ENCODE measurements at places on chromosomes 11 and 22.

DNA sequence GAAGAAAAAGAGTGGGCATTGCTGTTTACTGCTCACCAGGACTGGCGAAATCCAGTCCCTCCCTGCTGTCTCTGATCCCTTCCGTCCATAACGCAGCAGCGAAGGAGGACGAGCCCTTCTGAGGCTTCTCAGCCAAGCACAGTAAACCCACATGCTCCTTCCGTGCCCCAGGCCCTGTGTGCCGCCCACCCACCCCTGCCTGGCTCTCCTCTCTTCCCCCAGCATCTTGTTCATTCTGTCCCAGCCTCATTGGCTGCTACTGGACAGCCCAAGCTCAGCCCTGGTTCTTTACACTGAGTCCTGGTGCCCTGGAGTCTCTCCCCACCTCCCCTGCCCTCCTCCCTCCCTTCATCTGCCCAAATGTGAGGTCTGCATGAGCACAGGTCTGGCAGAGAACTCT is 559.7 kb downstream of the BRD1 start:
- DNase-seq, result no peak

- DNase-seq, result no peak
Measured at GRCh38 chr11:121892131-121892681, 223.8 kb downstream of the BLID start.

DNA sequence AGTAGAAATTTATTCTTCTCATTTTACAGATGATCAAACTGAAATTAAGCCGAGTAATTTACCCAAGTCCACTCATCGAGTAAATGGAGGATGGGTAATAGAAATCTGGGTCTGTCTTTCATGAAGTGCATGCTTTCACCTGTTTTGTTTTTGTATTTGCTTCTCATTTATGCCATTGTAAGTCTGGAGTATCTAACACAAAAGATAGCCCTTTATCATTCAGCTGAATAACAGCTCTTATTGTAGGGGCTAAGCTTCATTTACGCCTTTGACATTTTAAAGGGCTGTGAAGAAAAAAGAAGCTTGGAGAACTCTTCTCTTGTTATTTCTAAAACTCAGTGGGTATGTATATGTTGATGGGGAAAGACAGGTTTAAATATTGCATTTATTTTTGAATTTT is 1196.2 kb upstream of the TENM4 start:
- no peak for DNase-seq

GRCh38 chr11:79413268-79413667 is 27.6 kb downstream of the TENM4 start:
- no peak for DNase-seq

DNA sequence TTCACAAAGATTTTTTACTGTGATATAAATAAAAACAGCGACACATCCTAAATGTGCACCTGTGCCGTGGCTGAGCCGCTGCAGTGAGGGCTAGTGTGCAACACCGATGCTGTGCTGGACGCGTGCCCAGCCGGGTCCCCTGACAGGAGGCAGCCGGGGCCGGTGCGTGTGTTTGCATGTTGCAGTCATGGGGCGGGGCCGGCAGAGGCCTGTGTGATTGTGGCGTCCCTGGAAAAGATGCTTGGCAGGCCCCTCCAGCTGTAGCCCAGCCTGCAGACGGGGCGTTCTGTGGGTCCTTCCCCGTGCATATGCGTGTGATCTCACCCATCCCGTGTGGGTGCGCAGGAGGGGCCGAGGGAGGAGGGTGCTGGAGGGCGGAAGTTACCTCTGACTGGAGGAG is 30.6 kb downstream of the MUC6 start:
- no peak for DNase-seq

DNA sequence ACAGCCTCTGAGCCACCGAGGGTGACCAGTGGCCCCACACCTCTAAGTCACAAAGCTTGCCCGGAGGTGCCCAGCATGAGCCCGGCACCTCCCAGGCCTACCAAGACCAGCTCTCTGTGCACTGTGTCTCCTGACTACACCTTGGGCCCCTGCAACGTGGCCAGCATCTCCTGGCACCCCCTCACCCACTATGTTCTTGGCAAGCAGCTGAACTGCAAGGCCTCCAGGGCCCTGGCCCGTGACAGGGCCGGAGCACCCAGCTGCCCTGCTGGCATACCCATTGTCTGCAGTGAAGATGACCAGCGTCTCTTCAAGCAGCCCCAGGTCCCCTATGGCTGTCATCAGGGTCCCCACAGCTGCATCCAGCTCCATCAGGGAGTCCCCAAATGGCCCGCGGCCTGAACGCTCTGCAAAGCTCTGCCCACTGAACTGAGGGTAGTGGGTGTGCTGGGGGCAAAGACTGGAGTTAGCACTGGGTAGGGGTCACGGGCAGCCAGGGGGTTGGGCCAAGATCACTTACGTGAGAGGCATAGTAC is 1.6 kb downstream of the ARSA start:
- DNase-seq, result no peak

DNA sequence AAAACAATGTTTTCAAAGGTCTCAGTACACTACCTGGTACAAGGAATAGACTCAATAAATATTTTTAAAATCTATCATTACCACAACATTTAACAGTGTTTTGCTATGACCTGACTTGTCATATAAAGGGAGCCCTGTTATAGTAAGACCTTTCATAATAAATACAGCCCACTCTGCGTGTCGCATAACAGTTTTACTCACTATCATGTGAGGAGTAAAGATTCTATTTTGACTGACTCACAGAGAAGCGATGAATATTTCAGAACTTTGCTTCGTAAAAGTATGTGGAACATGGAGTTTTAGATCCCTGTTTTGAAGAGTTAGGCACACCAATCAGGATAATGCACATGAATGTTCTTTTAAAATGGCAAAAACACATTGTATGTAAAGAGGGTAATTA is 531.2 kb downstream of the KCNA4 start:
- DNase-seq, result no peak

GRCh38 chr11:2899080-2899783 is 13.7 kb upstream of the CDKN1C start:
- DNase-seq, result no peak

GRCh38 chr11:122339436-122340060 is 223.5 kb upstream of the BLID start:
- DNase-seq, result no peak

- DNase-seq, result peak; percentile 81
Measured at GRCh38 chr22:40176921-40177737, 596 bp upstream of the TNRC6B start.

DNA sequence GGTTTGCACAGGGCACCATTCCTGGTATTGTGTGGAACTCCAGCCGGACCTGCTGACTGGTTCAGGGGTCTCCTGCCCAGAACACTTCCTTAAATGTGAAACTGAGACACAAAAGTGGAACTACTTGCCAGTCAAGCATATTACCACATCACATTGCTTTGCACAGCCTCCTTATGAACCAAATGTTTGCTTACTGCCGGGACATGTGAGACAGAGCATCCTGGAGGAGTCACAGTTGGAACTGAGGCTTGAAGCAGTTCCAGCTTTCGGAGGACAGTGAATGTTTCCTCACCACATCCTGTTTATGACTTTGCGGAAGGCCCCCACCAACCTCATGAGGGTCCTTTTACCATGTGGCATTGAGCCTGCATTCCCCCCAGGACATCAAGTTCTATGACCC is 105.8 kb upstream of the ARHGAP42 start:
- DNase-seq, result no peak

- no peak for DNase-seq
Measured at GRCh38 chr22:19974268-19974861, 32.7 kb upstream of the TXNRD2 start.

GRCh38 chr11:75939992-75940391 is 125.0 kb downstream of the UVRAG start:
- DNase-seq, result no peak

- DNase-seq, result no peak
Measured at GRCh38 chr11:47233989-47234668, 14.5 kb downstream of the ACP2 start.

DNA sequence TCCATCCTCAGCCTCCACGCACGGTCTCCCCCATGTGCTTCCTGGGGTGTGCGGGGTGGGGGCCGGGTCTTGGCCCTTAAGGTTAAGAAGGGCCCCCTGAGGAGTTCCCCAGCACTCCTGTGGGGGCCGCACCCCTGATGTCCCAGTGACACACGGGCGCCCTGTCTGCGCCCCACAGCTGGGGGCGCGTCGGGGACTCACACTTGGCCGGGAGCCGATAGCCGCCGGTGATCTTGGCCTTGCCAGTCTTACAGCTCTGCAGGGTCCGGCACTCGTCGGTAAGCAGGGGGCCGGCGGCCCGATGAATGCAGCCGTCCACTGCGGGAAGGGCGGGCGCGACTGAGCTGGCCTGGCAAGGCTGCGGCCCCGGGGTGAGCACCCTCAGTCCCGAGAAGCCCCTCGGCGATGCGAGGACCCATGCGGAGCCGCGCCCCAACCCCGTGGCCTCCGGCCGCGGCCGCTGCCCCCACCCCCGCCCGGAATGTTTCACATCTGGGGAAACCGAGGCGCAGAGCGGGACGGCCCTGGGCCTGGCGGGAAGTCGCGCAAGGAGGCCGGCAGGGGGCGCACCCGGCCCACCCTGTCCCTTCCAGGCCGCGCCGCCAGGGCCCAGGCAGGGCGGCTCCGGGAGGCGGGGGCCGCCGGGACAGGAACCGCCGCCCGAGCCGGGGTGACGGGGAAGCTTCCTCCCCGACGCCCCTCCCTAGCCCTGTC is 13.9 kb downstream of the OTUB1 start:
- DNase-seq, result peak; percentile 76

DNA sequence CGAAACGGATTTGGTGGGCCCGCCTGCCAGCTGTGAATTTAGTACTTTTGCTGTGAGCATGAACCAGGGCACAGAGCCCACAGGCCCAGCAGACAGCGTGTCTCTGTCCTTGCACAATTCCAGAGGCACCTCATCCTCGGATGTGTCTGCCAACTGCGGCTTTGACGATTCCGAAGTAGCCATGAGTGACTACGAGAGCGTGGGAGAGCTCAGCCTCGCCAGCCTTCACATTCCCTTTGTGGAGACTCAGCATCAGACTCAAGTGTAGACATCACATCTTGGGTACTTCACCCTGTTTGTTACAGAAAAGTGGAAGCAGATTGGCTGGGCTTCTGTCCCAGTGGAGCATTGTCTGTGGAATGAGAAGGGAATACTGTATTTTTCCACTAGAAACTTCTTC is 78.6 kb upstream of the MTNR1B start:
- no peak for DNase-seq

DNA sequence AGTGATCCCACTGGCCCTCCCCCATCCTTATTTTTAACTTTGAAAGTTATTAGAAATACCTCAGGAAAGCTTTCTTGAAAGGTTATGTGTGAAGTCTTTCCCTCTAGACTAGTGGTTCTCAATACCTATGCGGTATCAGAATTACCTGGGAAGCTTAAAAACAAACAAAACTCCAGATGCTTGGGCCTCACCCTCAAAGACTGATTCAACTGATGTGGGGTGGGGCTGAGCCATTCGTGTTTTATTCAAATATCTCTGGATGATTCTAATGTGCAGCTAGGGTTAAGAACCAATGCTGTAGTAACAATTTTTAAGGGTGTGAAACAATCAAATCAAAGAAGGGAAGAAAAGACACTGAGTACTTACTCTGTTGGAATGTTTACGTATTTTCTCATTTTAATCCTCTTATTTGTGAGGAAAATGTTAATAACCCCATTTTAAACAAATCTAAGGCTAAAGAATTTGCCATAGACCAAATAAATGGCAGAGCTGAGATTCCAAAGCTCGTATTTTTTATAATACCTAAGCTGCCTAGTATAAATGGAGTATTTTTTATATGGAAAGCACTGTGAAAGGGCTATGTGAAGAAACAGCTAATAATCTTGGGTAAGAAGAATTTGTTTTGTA is 47.6 kb downstream of the PLEKHB1 start:
- DNase-seq, result no peak

DNA sequence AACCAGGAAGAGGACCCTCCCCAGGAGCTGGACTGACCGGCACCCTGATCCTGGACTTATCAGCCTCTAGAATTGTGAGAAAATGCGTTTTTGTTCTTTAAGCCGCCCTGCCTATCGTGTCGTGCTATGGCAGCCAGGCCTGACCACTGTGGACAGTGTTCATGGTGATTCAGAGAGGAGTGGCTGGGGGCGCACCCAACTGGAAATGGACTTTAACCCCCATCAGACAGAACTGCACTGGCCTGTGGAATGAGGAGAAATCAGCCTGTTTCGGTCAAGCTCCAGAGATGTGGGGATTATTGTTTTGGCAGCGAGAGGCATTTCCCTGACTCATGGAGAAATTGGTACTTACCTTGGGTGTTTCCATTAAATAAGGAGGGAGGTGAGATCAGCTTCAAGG is 1437.8 kb downstream of the BRD1 start:
- DNase-seq, result no peak

GRCh38 chr11:6474413-6474792 is 662 bp upstream of the TRIM3 start:
- DNase-seq, result no peak
